ENCODE measurements at places on chromosomes 16 and 17.

GRCh38 chr16:49478107-49478506 lies 104.5 kb downstream of the C16orf78 start:
- no peak for DNase-seq

DNA sequence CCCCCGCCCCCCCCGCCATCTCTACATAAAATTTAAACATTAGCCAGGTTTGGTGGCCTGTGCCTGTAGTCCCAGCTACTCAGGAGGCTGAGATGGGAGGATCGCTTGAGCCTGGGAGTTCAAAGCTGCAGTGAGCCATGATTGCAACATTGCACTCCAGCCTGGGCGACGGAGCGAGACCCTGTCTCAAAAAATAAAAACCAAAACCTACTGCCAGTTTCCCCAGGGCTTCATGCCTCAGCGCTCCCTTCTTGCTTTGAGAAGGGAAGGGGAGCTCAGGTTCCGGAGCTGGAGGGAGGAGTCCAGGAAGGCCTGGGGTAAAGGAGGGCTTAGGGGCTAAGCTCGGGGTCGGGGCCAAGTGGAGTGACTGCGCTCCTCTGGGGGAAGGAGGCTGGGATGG lies 20.5 kb downstream of the PLCD3 start:
- DNase-seq, result no peak

DNA sequence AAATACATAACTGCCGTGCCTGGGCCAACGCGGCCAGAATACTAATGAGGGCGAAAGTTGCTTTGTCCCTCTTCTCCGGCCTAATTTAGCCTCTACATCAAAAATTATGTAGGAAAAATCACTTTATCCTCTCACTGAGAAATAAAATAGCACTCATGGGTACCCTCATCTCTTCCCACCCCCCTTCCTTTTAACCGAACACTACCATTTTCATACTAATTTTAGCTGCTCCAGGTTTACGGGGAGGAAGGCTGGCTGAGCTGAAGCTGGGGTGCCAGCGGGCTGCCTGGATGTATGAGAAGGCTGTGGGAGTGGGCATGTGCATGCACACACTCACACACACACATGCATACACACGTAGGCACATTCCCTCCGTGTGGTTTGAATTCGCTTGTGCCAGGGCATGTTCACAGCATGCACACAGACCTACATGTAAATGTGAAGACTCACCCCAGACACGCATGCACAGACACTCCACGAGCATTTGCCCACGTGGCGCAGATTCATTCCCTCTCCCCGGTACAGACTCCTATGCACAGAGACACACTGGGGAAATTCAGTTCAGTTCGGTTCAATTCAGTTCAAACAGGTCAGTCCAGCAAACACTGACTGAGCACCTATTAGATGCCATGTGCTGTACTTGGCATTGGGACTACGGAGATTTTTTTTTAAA lies 145.1 kb downstream of the MRM1 start:
- DNase-seq, result no peak

- no peak for DNase-seq
Observed at GRCh38 chr17:75509528-75510258, 5.6 kb downstream of the CASKIN2 start.

GRCh38 chr17:64264891-64265290 lies 1.8 kb upstream of the TEX2 start:
- DNase-seq, result no peak

- DNase-seq, result no peak
Observed at GRCh38 chr17:72580321-72581127, 459.7 kb downstream of the SOX9 start.

GRCh38 chr17:77667478-77667877 lies 291.0 kb upstream of the TNRC6C start:
- no peak for DNase-seq

DNA sequence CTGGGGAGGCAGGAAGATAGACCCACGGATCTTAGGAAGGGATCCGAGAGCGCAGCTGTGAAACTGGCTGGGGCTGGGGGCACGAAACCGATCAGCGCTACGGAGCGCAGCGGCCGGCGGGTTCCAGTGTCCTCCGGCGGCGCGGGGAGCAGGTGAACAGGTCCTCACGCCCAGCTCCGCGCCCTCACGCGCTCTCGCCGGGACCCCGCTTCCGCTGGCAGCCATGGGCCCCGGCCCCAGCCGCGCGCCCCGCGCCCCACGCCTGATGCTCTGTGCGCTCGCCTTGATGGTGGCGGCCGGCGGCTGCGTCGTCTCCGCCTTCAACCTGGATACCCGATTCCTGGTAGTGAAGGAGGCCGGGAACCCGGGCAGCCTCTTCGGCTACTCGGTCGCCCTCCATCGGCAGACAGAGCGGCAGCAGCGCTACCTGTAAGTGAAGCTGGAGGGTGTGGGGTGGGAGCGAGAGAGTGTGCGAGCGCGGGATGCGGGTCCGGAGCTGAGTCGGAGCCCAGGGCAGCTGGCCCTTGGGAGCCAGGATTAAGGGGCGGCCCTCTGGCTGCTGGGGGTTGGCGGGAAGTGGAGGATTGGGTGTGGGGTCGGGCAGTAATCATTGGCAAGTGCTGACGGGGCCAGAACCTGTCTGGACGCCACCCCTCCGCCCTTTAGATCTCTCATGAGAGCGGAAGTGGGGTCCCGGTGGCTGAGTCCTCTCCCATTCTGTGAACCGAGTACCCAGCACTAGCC lies 479 bp downstream of the ITGA3 start:
- peak; percentile 74 for DNase-seq

GRCh38 chr16:31519759-31520431 lies 7.8 kb upstream of the AHSP start:
- no peak for DNase-seq

- no peak for DNase-seq
Observed at GRCh38 chr17:76446449-76447231, 6.3 kb downstream of the UBE2O start.

DNA sequence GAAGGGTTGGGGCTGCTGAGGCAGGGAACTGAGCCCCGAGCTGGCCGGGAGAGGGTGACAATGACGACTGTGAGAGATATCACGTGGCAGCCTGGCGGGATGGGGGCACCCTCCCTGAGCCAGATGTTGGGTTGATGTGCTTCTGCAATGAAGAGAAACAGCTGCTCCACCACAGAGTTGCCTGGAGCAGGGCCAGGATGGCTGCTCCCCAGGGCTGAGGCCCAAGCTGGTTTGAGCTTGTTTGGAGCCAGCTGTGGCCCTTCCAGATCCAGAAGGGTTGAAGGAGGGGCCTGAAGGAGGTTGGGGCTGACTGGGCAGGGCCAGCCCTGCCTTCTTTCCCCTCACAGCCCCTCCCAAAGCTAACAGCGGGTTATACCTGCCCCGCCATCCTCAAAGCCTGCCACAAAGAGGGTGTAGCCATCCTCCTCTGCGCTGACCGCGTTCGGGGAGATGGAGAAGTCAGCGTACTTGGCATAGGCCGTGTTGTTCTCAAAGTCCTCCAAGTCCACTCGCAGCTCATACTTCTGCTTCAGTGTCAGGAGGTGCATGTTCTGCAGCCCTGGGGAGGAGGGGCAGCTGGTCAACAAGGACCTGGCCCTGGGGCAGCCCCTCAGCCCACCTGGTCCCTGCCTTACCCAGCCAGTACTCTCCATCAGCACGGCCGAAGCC lies 2.1 kb downstream of the MFAP4 start:
- DNase-seq, result no peak

DNA sequence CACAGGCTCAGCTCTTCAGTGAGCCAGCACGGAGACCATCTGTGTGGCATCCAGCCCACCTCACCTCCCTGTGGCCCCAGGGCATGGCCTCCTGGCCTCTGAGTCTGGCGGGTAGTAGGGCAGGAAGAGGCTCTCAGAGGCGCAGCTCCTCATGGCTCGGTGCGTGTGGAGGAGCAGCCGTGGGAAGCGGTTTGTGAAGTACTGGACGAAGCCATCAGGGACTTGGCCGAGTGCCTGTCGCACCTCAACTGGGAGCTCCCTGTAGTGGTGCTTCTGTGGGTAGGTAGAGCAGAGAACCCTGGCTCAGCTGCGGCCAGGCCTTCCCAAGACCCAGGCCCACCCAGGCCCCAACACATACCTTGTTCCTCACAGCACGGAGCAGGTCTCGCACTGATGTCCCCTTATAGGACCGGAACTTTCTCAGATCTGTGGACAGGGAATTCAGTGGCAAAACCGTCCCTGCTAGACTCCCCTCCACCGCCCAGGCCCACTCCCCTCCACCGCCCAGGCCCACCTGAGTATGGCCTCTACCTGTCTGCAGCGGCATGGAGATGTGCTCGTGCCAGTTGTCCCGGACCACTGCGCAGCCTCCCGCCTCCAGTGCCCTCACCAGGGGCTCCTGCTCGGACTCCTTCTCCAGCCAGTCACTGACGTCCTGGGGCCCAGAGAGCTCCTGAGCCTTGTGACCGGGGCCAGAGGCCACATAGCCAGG lies 12.2 kb downstream of the PLK1 start:
- DNase-seq, result no peak

DNA sequence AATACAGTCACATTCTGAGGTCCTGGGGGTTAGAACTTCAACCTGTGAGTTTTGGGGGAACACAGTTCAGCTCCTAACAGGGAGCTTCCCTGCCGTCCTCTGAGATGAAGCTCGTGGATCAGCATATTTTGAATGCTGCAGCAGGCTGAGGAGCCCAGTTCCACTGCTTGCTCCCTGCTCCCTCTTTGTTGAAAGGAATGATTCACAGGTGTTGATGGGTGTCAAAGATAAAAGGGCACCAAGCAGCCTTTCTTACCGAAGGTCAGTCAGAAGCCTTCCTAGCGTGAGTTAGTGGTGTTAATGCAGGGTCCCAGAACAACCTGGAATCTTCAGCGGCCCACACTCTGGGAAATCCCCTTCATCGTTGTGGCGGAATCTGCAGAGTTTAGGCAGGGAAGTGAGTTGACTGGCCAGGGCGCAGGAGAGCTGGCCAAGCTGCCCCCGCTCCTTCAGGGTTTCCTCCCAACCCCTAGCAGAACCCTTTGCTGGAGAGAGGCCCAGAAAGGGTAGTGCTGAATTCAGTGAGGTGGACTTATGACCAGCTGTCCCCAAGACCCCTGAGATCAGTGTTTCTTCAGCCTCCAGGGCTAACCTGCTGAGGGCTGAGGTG lies 114.8 kb downstream of the GNAO1 start:
- DNase-seq, result no peak

DNA sequence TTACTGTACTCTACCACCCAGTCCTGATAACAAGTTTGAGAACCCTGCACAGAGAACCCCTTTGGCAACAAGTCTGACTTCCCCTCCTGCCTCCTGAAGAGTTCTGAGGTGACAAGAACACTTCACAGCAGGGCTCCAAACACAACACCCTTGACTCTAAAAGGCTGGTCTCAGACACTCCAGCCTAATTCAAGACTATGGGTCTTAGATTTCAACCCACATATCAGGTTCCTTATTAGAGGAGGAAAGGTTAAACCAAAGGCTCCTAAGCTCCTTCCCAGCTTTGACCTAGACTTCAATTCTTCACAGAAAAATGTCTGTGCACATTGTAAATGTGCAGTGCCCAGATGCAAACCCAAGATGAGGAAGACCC lies 23.0 kb downstream of the RANBP10 start:
- no peak for DNase-seq

- DNase-seq, result no peak
Observed at GRCh38 chr16:80947708-80948625, 58.7 kb downstream of the CMC2 start.

DNA sequence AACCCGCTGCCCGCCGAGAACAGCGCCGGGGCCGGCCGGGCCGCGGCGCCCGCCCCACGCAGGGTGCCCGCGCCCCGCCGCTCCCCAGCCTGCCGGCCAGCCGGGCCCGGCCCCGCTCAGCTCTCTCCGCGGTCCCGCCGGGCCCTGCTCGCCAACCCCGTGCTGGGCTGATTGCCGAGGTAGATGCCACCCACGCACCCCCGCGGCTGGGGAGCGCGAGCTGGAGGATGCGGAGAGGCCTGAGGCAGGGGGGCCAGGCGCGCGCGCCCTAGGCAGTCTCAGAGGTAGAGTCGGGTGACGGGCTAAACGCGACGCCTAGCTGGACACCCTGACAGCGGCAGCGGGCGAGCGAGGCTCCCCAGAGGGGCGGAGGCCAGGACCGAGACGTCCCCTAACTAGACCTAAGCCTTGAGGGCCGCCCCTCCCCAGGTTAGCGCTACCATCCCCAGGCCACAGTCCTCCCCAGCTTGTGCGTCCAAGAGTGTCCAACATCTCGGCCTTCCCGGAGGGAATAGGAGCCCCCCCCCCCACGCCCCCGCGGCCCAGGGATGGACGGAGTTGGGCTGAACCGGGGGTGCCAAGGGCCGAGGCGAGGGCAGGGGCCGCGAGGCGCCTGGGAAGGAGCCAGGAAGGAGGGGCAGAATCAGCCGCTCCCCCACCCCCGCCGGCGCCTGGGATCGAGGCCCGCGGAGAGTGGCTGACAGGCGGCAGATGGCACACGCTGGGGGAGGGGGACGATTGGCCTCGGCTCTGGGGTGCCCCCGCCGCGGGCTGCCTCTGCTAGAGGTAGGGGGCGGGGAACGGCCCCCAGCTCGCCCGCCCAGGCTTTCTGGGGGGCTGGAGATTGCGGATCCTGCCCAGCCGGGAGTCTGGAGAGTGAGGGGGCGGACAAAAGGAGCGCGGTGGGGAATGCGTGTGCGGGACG lies 2.5 kb upstream of the ZNF423 start:
- DNase-seq, result peak; percentile 31

GRCh38 chr16:86740906-86741799 lies 162.8 kb downstream of the FOXL1 start:
- no peak for DNase-seq

GRCh38 chr16:47888142-47888541 lies 267.7 kb downstream of the ABCC12 start:
- DNase-seq, result no peak

GRCh38 chr17:75511270-75511609 lies 4.1 kb downstream of the CASKIN2 start:
- no peak for DNase-seq

GRCh38 chr16:74051-74746 lies 1.8 kb upstream of the RHBDF1 start:
- no peak for DNase-seq

GRCh38 chr17:3632287-3632686 lies 3.8 kb downstream of the SHPK start:
- DNase-seq, result no peak

GRCh38 chr16:83350481-83350880 lies 457.3 kb upstream of the HSBP1 start:
- no peak for DNase-seq

- DNase-seq, result no peak
Observed at GRCh38 chr17:81381632-81382577, 13.4 kb upstream of the BAHCC1 start.

DNA sequence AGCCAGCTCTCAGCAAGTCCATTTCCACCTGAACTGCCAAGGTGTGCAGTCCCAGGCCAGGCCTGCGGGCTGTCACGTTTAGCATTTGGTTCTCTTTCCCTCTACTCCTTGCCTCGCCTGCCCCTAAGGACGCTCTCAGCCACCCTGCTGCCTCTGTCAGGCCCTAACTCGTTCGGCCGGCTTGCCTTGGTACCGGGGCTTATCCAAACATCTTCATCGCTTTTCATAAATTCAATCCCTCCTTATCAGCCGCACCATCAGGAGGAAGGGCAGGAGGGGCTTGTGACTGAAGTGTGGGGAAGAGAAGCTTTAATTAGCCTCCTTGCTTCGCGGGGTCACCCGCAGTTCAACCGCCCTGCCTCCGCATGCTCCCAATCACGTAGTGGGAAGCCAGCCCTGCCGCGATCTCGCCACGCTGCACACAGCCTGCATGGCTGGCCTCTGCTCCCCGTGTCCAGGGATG lies 231.1 kb downstream of the SOX9 start:
- no peak for DNase-seq

- no peak for DNase-seq
Observed at GRCh38 chr16:76287466-76287865, 10.3 kb downstream of the CNTNAP4 start.

- no peak for DNase-seq
Observed at GRCh38 chr16:27503662-27504061, 46.1 kb downstream of the GTF3C1 start.

GRCh38 chr17:63929860-63930766 lies 2.0 kb downstream of the CD79B start:
- DNase-seq, result no peak

Measured in stimulated activated CD4-positive, alpha-beta T cell treated with anti-CD3 and anti-CD28 coated beads, Interleukin-4, amount 100 ng/mL, for 24 hours (primary cell).